Lung (tissue), 17 donors: ENCODE measurements at places on chromosomes 2 and 18. TPM values are rescaled to one million over a fixed set of nuclear protein-coding genes. Genes with fewer than 3 reads are reported as not detected.

DNA sequence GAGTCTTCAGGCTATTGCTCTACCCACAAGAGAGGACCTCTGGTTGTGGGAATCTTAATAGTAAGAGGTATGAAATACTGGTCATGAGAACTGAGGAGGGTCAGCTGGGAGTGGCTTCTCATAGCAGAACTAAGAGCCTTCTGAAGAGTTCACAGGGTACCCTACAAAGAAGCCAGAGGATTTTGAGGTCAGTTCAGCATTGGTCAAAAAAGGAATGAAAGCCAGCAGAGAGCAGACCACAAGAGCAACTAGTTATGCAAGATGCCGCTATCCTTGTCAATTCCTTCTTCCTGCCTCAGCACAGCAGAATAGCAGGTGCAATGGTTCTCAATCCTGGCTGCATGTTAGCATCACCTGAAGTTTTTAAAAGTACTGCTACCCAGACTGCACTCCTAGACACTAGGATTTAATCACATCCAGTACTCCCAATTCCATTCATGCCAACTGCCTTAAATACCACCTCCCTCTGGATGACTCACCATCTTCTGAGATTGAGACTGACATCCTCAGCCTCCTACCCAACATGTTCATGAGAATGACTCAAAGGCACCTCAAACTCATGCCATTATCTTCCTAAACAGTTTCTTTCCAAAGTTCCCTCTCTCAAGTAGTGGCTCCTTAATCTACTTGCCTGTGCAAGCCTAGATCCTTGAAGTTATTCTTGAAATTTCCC, 81.0 kb upstream of the RBMS1 start:
- H3K4me1 ChIP-seq: no peaks in the 10 kb centered on the region
- H3K4me3 ChIP-seq: no peak overlapping the region
- no peak for DNase-seq

DNA sequence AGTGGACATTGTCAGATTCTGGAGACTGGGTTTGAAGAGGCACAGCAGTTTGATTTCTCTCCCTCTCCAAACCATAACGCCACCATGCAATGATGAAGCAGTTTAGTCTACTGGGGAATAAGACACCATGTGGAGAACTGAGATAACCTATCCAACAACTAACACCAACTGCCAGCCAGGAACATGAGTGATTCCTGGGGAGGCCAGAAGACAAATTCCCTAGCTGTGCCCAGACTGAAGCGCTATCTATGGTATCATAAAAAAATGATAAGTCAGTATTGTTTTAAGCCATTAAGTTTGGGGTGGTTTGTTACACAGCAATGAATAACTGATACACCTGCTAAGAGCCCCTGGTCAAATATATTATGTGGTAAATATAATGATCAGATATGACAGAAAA, 129.3 kb downstream of the EXOC6B start:
- H3K27ac ChIP-seq: no peak overlapping the region
- no peaks in the 10 kb centered on the region for H3K36me3 ChIP-seq
- peaks cover 10% of the 10 kb centered on the region for H3K4me1 ChIP-seq
- no peak overlapping the region for H3K4me3 ChIP-seq
- DNase-seq: no peak
- H3K27me3 ChIP-seq: no peaks in the 10 kb centered on the region

GRCh38 chr2:85485815-85486214, 53.2 kb upstream of the MAT2A start:
- no peak overlapping the region for H3K4me3 ChIP-seq
- DNase-seq: no peak
- H3K4me1 ChIP-seq: no peaks in the 10 kb centered on the region
- no peak overlapping the region for H3K27ac ChIP-seq

GRCh38 chr18:21998486-21998885, 170.9 kb upstream of the GATA6 start:
- peaks cover 5% of the 10 kb centered on the region for H3K4me1 ChIP-seq
- no peak overlapping the region for H3K4me3 ChIP-seq
- H3K27me3 ChIP-seq: no peaks in the 10 kb centered on the region
- no peaks in the 10 kb centered on the region for H3K36me3 ChIP-seq
- no peak for DNase-seq

DNA sequence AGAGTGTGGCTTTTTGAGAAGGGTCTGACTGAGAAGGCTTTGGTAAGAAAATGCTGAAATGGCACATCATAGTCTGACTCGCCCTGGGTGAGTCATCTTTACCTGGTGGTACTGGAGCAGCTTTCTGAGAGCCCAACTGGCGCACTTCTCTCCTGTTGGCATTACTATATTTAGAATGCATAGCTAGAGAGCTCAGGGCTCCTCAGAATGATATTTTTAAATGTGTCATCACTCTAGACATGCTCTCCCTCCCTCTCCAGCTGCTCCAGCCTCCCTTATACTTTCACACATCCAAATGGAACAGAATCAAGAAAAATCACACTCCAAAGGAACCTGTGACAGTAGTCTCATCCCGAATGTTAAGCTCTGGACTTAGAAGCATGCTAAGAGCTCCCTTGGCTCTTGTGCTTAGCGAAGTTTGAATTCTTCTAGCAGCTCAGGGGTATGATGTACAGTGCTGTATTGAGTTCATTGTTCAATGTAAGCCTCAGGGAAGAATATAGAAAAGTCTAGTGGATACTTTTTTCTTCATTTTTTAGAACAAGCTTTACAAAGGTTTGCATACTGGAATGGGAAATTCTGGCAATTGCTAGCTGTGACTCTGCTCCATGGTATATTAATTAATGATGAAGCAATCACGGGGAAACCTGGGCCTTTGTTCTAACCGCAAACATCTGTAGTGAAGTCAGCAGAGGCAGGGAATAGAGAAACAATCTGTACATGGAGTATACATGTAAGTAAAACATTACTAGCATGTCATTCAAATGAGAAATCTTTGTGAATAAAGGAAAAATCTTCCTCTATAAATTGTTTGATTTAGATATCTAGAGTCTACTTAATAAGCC, 751.2 kb upstream of the NRXN1 start:
- H3K36me3 ChIP-seq: no peaks in the 10 kb centered on the region
- no peaks in the 10 kb centered on the region for H3K27me3 ChIP-seq
- H3K27ac ChIP-seq: no peak overlapping the region
- H3K4me1 ChIP-seq: no peaks in the 10 kb centered on the region

DNA sequence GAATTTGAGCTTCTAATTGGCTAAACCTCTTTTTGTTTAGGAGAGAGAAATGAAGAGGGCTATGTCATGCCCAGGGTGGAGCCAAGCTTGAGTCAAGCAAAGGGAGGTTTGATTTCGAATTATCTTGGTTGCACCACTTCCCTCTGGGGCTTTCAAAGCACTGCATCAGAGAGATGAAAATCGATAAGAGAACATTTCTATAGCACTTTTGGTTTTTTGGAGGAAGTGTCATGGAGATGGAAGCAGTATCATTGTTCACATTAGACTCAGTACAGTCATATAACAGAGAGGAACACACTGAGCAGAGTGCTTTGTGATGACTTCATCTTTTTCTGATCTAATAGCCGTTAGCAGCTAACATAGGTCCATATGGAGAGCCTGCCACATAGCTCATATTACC, 120.3 kb upstream of the UXS1 start:
- H3K4me3 ChIP-seq: no peak overlapping the region
- no peaks in the 10 kb centered on the region for H3K27me3 ChIP-seq
- no peak for DNase-seq
- H3K4me1 ChIP-seq: no peaks in the 10 kb centered on the region
- no peaks in the 10 kb centered on the region for H3K36me3 ChIP-seq
- H3K27ac ChIP-seq: no peak overlapping the region

- DNase-seq: no peak
- no peaks in the 10 kb centered on the region for H3K4me1 ChIP-seq
- no peak overlapping the region for H3K4me3 ChIP-seq
- H3K27ac ChIP-seq: no peak overlapping the region
Observed at GRCh38 chr2:172013396-172013795, 13.6 kb downstream of the METAP1D start.

- H3K4me3 ChIP-seq: no peak overlapping the region
- H3K27me3 ChIP-seq: no peaks in the 10 kb centered on the region
- no peak for DNase-seq
- no peaks in the 10 kb centered on the region for H3K36me3 ChIP-seq
- H3K27ac ChIP-seq: no peak overlapping the region
- H3K4me1 ChIP-seq: no peaks in the 10 kb centered on the region
Observed at GRCh38 chr2:224865016-224865415, 148.9 kb upstream of the CCDC195 start.

DNA sequence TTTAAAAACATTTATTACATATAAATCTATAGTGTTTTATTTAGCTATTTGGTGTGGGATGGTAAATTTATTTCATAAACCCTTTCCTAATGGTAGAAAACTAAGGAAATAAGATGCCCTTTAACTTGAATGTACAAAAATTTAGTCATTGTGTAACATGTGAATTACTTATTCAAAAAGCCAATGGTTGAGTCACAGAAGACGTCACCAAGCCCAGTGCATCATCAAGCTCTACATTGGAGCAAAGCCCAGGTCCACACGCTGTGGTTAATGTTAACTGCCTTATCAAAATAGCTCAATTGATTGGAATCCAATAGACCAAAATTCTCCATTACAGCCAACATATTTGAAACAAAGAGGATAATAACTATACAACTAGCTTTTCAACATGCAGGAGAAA, 145.5 kb upstream of the LYPD1 start:
- DNase-seq: no peak
- H3K4me1 ChIP-seq: peaks cover 2% of the 10 kb centered on the region
- H3K27me3 ChIP-seq: no peaks in the 10 kb centered on the region
- H3K36me3 ChIP-seq: no peaks in the 10 kb centered on the region
- H3K27ac ChIP-seq: no peak overlapping the region

DNA sequence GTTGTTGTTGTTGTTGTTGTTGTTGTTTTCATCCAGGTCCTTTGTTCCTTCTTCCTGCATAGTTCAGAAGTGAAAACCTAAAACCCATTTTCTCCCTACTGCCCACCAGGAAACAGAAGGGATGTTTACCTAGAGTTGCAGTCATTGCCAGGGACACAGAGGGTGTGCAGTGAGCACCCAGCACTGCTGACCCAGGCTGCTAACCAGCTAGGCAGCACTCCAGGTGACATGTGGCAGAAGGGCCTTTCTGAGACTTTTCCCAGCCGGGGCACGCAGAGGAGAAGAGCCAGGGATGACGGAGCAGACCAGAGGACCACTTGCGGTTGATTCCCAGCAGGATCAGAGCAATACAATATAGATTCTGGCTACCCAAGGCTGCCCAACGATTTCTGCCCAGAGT, 286.3 kb downstream of the BCL11A start:
- H3K27me3 ChIP-seq: no peaks in the 10 kb centered on the region
- H3K4me3 ChIP-seq: no peak overlapping the region
- H3K27ac ChIP-seq: no peak overlapping the region
- no peak for DNase-seq

GRCh38 chr2:53511549-53511948, 256.1 kb upstream of the CHAC2 start:
- DNase-seq: no peak
- H3K4me3 ChIP-seq: no peak overlapping the region
- no peaks in the 10 kb centered on the region for H3K36me3 ChIP-seq
- H3K27ac ChIP-seq: no peak overlapping the region
- no peaks in the 10 kb centered on the region for H3K27me3 ChIP-seq
- no peaks in the 10 kb centered on the region for H3K4me1 ChIP-seq

DNA sequence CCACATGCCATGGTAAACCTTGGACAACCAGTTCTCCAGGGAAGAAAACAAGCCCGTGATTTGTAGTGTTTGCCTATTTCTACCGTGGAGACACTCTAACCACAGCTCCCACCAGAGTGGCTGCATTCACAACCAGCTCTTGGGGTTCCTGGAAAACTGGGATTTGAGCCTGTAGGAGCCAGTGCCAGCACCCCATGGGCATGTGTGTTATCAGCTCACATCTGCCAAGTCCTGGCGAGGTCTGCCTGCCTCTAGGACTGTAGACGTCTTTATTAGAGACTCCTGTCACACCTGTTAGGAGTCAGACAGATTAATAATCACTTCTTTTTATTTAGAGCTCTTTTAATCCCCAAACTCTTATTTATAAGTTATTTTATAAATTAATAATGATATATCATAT, 41.0 kb downstream of the INPP5D start:
- no peak for DNase-seq
- no peak overlapping the region for H3K27ac ChIP-seq
- H3K36me3 ChIP-seq: no peaks in the 10 kb centered on the region
- H3K4me3 ChIP-seq: no peak overlapping the region
- no peaks in the 10 kb centered on the region for H3K4me1 ChIP-seq
- no peaks in the 10 kb centered on the region for H3K27me3 ChIP-seq

DNA sequence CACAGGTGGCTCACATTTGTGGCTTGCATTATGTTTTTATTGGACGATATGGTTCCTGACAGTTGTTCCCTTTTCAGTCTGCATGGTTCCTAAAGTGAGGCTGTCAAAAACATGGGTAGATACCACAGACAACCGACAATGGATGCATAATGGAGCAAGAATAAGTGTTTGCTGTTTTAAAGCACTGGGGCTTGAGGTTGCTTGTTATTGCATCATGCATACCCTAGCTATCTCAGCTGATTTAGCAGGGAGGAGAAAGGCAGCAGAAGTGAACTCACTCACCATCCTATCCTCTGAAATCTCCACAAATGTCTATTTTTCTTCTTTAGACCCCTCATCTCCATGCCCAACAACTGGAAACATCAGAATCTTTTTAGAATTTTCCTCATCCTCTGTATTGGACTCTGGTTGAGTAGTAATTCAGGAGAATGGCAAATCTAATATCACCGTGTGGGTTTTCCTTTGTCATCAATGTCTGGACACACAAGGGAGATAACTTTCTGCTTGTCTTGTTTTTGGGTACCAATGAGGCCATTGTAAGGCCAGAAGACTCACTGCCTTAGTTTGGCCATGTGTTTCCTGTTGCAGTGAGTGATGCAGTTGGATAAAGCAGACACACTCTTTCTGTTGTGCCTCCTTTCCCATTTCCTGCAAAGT, 46.7 kb downstream of the FBXO48 start:
- H3K4me1 ChIP-seq: no peaks in the 10 kb centered on the region
- no peak overlapping the region for H3K27ac ChIP-seq
- no peaks in the 10 kb centered on the region for H3K36me3 ChIP-seq
- H3K27me3 ChIP-seq: no peaks in the 10 kb centered on the region

DNA sequence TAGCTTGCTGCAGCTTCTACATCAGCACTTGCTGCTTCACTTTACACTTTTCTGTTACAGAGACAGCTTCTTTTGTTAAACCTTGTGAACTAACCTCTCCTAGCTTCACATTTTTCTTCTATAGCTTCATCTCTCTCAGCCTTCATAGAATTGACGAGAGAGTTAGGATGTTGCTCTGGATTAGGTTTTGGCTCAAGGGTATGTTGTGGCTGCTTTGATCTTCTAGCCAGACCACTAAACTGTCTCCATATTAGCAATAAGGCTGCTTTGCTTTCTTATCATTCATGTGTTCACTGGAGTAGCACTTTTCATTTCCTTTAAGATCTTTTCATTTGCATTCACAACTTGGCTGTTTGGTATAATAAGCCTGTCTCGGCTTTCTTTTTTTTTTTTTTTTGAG, 46.3 kb upstream of the GRB14 start:
- no peaks in the 10 kb centered on the region for H3K27me3 ChIP-seq
- DNase-seq: no peak
- peaks cover 2% of the 10 kb centered on the region for H3K36me3 ChIP-seq

The NPAS2 gene
- total RNA-seq: 17.1 TPM

The CLEC4F gene
- total RNA-seq: 0.58 TPM

The SLC38A11 gene
- 1.2 TPM for total RNA-seq

The CD28 gene
- total RNA-seq: 1.0 TPM
